ENCODE measurements at places on chromosomes 4 and X. TPM values are rescaled to one million over a fixed set of nuclear protein-coding genes. Genes with fewer than 3 reads are reported as not detected.

- DNase-seq = no peak
These were observed 57.7 kb upstream of the TENM3 start for GRCh38 chr4:182185491-182185890.

DNA sequence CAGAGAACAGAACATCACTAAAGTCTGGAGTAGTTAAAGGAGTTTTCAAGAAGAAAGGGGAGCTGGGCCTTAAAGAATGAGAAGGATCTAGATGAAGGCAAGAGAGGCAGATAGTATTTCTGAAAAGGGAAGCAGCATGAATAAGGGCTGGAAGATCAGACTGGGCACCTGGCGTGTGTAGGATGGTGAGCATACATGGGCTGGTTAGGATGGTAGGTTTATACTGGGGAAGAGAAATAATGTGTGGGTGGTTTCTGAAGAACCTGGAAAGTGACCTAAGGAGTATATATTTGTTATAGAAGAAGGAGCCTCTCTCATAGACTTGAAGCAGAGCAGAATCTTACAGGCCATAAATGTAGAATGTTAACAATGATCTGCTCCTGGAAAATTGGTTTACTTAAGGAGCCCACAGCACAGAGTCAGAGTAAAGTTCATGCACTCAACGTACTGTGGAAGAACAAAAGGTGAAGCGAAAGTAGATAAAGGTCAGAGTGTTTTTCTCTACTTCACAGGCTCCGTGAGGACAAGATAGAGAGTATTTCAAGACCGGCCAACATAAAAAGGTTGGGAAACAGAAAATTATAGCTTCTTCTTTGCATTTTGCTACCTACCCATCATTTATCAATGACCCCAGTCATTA, 35.8 kb downstream of the MBNL3 start:
- DNase-seq = no peak

DNA sequence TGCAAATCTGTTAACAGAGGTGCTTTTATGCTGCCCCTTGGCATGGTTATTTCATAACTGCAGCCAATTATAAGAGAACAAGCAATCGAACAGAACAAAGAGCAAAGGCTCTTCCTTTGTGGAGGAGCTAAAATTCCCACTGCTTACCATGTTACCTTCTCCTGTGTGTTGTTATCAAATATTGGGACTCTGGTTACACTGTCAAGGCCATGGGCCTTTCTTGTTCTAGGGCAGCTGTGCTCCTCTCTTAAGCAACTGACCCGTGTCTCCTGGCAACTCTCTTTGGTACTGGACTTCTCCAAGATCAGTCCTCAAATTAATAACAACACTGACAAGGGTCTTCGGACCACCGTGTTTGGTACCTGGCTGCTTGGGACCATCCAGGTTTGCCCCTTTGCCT, 12.1 kb upstream of the OPN1LW start:
- no peak for DNase-seq

DNA sequence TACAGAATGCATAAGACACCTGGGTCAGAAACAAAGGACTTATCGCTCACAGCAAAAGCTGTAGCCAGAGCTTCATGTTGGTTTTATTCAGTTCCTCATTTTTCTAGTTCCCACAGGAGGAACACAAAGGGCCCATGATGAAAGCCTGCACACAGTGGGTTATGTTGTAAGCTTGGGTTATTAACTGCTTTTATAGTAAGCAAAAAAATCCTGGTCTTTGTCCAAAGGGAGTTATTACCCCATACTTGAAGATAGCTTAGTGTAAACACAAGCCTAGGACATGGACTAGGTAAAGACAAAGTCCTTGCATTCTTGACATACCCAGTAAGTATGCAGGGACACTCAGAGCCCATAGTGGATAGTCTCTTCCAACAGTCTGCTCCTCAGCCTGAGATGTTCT, 11.7 kb downstream of the BBS12 start:
- no peak for DNase-seq

GRCh38 chr4:58070726-58071125, 960.5 kb upstream of the IGFBP7 start:
- no peak for DNase-seq

DNA sequence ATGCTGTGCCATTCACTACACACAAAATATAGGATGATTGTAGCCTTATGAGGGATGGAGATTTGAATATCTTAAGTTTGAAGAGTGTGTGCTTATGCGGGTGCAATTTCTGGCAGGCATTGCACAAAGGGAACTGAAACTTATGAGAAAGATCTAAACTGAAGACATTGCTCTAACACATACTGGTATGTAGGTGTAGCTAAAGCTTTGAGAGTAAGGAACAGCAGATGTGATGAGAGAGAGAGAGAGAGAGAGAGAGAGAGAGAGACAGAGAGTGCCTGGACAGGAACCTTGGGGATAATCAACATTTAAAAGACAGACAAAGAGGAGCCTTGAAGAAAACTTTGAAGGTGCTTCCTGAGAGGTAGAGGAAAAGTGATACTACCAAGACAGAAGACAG, 379.7 kb downstream of the SPRY1 start:
- DNase-seq = no peak

DNA sequence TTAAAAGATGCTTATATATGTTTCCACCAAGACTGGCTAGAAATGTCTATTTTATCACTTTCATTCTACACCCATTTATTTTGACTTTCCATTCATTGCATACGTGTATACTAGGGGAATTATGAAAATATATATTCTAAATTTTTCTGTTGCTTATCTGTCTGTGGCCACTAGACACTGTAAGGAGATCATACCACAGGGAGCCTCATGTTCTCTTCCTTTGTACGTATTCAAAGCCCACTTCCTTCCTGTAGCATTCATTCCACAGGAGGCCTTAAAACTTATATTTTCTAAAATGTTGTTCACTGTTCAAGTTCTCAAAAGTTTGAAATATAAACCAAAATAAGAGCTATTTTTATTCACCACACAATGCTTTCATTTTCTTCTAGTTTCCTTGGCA, 1848.9 kb upstream of the TENM3 start:
- no peak for DNase-seq

- no peak for DNase-seq
These were observed 119.9 kb upstream of the HS3ST1 start for GRCh38 chr4:11548597-11549082.

DNA sequence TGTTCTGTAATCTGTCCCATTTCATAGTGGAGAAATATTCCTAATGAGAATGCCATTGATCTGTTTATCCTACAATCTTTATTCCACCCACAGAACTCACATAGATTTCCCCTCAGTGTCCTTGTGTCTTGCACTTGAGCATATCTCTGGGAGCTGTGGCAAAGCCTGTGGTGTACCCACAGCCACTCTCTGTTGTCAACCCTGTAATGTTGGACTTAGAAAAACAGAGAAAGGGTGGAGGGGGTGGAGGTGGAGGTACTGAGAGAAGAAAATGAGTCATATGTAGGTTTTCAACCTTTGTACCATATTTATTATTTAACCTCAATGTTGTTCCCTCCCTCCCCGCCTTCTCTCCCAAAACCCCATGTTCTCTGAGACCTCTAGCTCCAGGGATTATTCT, 46.9 kb upstream of the TLL1 start:
- no peak for DNase-seq

SASH3 gene
- 74.9 TPM for total RNA-seq

TSR2 gene
- 38.5 TPM for total RNA-seq

CFI gene
- 54.8 TPM for total RNA-seq

GPRIN3 gene
- total RNA-seq = 34.2 TPM

SSX2 gene
- not detected for total RNA-seq

MAGEA2 gene
- not detected for total RNA-seq

NAA10 gene
- total RNA-seq = 69.2 TPM

CT45A10 gene
- not detected for total RNA-seq

Measured in lower lobe of right lung (tissue), 2 donors.